ENCODE measurements at places on chromosomes 2 and 18. TPM values are rescaled to one million over a fixed set of nuclear protein-coding genes. Genes with fewer than 3 reads are reported as not detected.

The TXNDC2 gene
- total RNA-seq, result 0.16 TPM

The VWA3B gene
- total RNA-seq, result not detected

The SLC4A5 gene
- total RNA-seq, result 0.45 TPM

The BIN1 gene
- total RNA-seq, result 45.8 TPM

The CRACDL gene
- total RNA-seq, result not detected

The FAM161A gene
- total RNA-seq, result 8.1 TPM

The PTPRM gene
- total RNA-seq, result 64.2 TPM

The B3GNT2 gene
- total RNA-seq, result 14.2 TPM

The CYP26B1 gene
- total RNA-seq, result 2.5 TPM

The GPR17 gene
- not detected for total RNA-seq
